ENCODE measurements at places on chromosomes 5 and 9. TPM values are rescaled to one million over a fixed set of nuclear protein-coding genes. Genes with fewer than 3 reads are reported as not detected.
A peak's percentile ranks its signal among the peaks of the same experiment; 100 is the strongest.

DNA sequence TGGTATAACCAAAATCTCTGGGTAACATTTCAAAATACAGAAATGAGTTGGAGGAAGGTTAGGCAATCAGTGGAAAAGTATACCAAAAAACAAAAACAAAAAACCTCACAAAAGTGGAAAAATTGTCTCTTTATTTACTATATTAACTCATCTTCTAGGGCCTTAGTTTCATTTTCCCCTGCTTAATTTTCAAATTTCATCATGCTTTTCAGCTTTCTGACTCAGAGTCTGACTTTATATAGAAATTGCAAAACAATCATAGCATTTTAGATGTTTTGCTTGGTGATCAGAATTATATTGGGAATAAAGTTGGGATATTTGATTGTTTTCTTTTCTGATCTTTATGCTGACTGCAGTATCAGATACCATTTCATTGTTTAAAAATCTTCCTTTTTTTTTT, 257.0 kb upstream of the PRR16 start:
- DNase-seq, result no peak

- DNase-seq, result no peak
Observed at GRCh38 chr5:174789596-174789995, 65.2 kb downstream of the MSX2 start.

POU5F2 gene
- total RNA-seq, result 1.0 TPM

DOK3 gene
- 12.8 TPM for total RNA-seq

DNA sequence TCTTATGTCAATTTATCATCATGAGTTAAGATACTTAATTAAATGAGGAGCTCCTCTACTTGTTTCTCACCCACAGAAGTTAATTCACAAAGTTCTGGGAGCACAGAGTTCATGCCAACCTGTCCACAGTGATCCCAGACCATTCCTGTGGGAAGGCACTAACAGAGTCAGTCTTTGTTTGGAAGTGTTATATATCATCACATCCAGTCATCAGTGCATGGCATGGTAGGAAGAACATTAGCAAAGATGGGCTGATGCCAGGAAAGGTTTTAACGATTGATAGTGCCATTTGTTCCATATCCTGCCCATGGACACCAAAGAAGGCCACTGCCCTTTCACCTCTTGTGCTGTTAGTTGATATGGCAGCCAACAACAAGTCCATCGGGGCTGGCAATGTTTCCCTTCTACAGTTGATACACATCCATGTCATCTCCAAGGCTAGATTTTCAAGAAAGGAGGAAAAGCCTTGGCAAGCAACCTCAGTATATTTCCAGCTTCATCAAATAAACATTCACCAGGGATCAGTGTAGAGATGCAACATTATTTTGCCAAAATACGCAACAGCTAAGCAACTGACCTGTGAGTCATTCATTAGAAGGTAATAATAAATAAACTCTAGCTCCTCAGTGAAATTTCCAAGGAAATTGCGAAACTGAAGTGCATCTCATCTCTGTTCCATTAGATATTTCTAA, 169.6 kb downstream of the RORB start:
- peak; percentile 20 for DNase-seq

DNA sequence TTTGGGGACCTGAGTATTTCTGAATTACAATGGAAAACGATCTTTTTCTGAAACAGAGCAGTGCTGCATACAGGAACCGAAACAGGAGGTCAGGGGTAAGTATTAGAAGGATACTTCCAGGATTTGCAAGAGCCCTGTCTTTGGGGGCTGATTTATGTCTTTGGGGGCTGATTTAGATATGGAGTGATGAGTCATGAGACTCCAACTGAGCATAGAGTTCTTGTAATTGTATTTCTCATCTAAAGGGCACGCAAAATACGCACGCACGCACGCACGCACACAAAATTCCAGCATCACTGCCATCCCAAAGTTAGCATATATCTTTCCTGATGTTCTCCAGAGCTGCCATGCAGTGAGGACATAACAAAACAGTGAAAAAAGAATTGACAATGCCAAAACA, 414.8 kb upstream of the CCNH start:
- no peak for DNase-seq

DNA sequence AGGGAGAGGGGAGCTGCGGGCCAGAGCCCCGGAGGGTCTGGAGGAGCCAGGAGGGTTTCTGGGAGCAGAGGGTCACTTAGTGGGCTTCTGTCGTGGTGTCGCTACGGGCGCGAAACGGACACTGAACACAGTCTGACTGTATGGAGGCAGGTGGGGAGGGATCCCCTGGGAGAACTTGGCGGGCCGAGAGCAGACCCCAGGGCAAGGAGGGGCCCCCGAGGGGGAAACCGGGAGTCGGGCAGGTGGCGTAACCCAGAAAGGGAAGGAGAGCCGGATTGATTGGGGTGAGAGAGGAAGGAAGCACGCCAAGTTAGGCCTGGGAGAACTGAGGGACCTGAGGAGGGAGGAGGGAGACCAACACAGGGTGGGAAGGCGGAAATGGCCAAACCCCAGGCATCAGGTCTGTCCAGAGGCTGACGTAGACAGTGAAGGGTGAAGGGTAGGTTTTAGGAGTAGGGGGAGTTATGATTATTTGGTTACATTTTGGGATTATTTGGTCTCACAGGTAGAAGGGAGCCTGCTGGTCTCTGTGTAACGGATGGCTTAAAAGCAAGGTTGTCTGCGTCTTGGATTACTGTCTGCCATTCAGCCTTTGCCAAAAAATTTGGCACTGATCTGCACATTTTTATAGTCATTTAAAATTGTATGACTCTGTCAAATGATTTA, 3.3 kb upstream of the MSMP start:
- no peak for DNase-seq

GRCh38 chr9:82410866-82411265, 422.3 kb downstream of the SPATA31D1 start:
- DNase-seq, result no peak
